Stimulated activated CD8-positive, alpha-beta memory T cell treated with anti-CD3 and anti-CD28 coated beads, Interleukin-7, amount 100 ng/mL, for 1 hour (primary cell): ENCODE measurements at places on chromosomes 4 and X.

GRCh38 chrX:39000802-39001201 is 199.5 kb downstream of the MID1IP1 start:
- no peak for DNase-seq

DNA sequence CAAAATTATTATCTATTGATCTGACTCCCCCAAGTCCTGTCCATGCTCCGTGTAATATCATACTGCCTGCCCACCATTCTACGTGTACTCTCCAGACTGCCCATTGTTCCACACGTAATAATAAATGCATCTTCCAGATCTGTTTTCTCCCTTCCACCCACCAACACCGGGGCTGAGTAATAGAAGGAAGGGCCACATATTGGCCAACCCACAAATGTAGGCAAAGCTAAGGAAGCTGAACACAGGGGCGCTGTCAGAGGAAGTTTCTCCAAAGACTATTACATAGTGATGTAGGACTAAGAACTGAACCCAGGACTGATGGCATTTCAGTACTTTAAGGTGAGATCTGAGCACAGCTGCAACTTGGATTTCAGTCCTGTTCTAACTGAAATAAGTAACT is 135.8 kb upstream of the GUCY1A1 start:
- DNase-seq: no peak

DNA sequence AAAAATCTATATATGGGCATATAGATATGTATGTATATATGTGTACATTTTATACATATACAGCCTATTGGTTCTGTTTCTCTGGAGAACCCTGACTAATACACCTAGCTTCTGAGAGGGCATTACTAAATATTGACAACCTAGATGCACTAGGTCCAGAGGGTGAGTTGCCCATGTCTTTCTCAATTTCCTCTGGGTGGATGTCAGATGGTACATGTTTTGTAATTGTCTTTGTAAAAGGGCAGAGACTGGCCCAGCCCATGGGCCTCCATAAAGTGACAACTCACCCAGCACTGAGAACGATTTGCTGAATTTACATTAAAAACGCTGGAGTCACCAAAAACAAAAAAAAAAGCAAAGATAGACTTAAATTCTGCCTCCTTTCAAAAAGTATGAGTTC is 198.5 kb upstream of the FAM241A start:
- DNase-seq: no peak

GRCh38 chrX:63930140-63930539 is 145.1 kb upstream of the ARHGEF9 start:
- no peak for DNase-seq

- DNase-seq: no peak
Observed at GRCh38 chr4:34323549-34324320, 1920.6 kb downstream of the ARAP2 start.

GRCh38 chr4:8738471-8738931 is 133.1 kb downstream of the HMX1 start:
- DNase-seq: no peak

- DNase-seq: no peak
Observed at GRCh38 chr4:131547506-131547981, 1601.5 kb upstream of the PCDH10 start.

DNA sequence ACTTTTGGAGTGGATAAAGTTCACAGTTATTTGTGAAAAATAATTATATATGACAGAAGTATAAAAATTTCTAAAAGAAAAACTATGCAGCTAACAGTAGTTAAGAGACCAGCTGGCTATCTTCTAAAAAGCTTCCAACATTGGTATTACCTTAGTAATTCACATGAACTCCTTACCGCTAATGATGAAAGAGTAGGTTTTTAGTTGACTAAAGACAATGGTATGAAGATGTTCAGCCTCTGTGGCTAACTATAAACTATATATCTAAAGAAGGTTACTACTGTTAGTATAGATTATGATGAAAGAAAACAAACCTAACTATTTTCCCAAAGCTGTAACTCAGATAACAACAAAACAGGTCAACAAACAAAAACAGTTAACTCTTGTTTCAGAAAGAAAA is 10.4 kb downstream of the CCNI start:
- no peak for DNase-seq

DNA sequence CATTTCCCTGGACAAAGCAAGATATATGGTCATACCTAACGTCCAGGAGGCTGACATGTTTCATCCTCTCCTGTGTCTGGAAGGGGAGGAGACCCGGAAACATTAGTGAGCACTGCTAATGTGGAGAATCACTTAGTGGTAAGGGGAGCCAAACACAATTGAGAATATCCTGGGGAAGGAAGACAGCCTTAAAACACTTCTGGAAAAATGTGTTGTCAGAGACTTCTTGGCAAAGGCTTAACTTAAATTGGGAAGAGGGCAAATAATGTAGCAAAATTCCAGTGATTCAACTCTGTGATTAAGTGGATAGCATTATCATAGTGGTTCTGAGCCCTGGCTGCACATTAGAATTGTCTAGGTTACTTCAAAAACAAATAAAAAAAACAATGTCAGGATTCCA is 39.5 kb downstream of the SPARCL1 start:
- no peak for DNase-seq

- DNase-seq: no peak
Observed at GRCh38 chrX:154012336-154012991, 7.2 kb downstream of the IRAK1 start.

GRCh38 chr4:176001151-176002006 is 64.3 kb upstream of the WDR17 start:
- DNase-seq: no peak

DNA sequence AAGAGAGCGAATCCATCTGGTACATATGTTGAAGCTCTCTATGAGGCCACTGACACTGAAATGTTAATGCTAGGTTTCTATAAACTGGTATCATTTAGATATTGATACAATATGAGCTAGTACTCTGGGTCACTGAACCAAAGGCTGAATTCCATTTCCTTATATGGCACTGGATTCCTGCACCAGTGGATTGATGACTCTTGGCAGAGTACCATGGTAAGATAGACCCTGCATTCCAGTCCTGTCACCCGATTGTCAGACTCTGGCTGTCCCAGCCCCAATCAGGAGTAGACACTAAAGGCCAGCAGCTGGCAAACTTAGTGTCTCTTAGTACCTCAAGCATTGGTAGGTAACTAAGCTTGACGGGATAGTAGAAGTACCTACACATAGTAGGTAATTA is 44.0 kb upstream of the EOLA2 start:
- no peak for DNase-seq

DNA sequence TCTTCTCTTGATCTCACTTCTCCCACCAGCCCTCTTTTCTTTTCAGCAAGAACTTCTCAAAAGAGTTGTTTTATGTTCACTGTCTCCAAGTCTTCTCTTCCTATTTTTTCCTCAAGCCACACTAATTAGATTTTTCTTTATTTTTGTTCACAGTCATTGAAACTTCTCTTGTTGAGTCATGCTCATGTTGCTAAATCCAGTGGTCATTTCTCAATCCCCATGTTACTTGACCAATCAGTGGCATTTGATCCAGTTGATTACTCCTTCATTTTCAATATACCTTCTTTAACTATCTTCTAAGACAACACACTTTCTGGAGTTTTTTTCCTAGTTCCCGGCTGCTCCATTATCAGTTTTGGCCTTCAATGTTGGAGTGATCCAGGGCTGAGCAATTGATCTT is 103.1 kb upstream of the LSM6 start:
- no peak for DNase-seq

GRCh38 chr4:123018396-123018775 is 96.0 kb upstream of the NUDT6 start:
- DNase-seq: no peak

DNA sequence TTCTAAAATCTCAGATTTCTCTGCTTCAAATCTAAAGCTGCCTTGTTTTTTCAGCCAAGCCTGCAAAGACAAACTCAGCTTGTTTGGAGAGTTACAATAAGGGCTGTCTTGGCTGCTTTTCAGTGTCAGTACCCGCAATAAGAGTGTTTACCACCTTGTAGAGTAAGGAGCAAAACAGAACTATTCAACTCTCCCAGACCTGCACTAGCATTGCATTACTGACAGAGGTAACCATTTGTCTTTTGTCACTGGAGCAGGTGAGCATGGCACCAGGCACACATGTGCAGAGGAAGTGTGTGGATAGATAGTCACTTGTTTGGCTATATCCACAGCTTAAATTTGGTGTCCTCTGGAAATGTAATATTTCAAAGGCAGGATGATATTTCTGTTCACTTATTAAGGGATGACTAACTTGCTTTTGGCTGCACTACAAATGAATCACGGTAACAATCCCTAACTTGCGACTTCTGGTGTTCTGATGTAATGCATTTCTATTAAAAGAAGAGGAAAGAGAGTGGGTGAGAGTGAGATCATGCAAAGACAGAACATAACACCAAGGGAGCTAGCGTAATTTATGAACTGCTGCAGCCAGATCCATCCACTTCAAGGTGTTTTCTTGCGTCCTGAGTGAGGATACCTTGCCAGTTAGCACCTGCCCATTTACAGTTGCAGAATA is 38.6 kb downstream of the PTCHD1 start:
- DNase-seq: no peak

DNA sequence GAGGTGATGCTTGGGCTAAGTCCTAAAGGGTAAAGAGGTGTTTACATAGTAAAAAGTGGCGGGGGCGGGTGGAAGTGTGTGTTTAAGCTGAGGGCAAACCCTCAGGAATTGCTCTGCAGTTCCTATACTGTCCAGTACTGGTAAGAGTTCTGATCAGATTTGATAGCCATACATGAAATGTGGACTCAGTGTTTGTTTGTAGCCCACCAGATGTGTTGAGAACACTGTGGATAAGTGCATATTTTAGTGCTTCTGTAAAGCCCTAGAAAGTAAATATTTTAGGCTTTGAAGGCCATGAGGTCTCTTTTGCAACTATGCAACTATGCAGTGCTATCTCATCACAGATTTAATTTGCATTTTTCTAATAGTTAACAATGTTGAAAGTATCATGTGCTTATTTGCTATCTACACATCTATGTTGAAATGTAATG is 80.7 kb upstream of the EOLA2 start:
- no peak for DNase-seq

GRCh38 chr4:2595436-2595835 is 59.0 kb downstream of the FAM193A start:
- no peak for DNase-seq

DNA sequence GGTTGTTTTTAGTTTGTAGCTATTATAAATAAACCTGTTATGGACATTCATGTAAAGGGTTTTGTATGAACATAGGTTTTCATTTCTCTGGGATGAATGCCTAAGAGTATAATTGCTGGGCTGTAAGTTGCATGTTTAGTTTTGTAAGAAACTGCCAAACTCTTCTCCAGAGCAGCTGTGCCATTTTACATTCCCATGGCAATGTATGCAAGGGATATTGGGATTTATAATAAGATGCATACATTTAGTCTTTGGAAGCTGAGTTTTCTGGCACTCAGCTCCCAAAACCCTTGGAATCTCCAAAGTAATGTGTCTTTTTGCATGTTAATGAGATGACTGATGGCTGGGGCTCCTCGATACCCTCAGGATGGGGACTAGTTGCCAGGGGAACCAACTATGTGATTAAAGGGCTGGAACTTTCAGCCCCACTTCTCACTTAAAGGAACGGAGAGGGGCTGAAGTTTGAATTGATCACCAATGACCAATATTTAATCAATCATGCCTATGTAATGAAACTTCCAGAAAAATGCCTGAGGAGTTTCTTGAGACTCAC is 44.0 kb downstream of the SERTM2 start:
- DNase-seq: no peak

DNA sequence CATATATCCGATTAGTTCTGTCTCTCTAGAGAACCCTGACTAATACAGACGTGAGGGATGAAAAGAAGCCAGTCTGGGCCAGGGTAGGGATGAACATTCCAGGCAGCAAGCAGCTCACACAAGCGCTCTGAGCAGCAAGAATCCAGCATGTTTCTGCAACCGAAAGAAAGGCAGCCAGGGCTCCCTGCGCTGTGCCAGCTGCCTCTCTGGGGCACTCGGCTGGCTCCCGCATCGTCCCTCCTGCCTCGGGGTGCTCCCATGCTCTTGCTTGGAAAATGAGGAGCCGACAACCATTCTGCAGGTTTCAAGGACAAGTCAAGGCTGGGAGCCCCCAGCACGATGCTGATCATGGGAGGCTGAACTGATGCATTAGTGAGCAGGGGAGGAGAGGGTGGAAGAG is 7.0 kb downstream of the JAKMIP1 start:
- no peak for DNase-seq

GRCh38 chr4:83125738-83126141 is 11.2 kb upstream of the PLAC8 start:
- DNase-seq: no peak

DNA sequence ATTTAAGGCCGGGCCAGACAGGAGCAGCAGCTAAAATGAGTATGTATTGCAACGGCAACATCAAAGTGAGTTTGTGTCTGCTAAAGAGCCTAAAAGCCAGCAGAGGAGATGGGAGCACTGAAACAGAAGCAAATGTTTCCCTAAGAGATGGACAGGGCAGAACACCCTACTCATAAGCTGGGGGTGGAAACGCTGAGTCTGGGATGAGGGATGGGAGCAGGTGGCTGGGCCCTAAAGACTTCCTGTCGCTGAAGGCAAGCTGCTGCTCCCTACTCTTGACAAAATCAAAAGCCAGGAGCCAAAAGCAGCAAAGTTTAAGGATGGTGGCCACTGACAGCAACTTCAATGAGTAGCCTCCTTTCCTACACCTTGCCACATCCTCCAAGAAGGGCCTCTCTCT is 40.6 kb upstream of the NAP1L5 start:
- no peak for DNase-seq

DNA sequence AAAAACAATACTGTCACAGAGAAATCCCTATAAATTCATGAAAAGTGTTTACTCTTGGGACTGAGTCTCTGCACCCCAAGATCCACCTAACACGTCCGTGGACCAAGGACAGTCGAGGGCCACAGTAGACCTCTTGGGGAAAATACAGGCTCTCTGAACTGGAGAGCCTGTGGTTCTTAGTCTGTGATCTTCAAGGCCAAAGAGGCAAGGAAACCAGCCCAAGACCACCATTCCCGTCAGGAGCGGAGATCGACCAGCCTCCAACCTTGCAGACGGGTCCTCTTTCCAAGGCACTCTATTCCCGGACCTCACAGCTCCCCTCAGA is 1.6 kb upstream of the APBB2 start:
- DNase-seq: no peak

- no peak for DNase-seq
Observed at GRCh38 chrX:71922686-71923085, 12.0 kb downstream of the NHSL2 start.

DNA sequence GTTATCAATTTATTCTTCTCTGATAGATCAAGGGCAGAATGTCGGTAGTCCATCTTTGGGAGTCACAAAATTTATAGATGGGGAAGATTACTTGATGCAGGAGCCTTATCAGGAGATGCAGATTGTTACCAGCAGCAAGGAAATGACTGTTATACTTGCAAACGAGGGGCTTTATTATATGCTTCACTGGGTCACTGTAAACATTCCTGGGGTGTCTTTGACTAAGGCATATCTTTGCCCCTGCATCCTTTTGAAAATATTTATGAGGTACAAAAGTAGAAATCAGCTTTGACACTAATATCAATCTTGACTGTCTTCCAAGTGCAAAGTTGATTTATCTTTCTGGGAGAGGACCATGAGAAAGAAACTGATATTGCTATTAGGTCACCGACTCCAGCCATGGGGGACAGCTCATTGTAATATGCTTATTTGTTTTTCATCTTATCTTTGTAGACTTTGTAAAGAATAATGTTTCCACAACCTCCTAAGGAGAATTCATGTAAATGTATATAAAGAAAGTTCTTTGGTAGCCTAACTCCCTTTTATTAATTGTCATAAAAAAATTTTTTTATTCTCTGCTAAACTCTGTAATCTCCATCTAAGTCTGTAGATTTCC is 177.3 kb upstream of the EMCN start:
- DNase-seq: no peak
